ENCODE measurements at places on chromosomes 1 and 21.
A peak's percentile ranks its signal among the peaks of the same experiment; 100 is the strongest.

GRCh38 chr1:91876040-91876470 lies 9.9 kb downstream of the TGFBR3 start:
- DNase-seq: peak; percentile 44

- DNase-seq: no peak
Observed at GRCh38 chr21:32206631-32207405, 72.0 kb downstream of the MIS18A start.

DNA sequence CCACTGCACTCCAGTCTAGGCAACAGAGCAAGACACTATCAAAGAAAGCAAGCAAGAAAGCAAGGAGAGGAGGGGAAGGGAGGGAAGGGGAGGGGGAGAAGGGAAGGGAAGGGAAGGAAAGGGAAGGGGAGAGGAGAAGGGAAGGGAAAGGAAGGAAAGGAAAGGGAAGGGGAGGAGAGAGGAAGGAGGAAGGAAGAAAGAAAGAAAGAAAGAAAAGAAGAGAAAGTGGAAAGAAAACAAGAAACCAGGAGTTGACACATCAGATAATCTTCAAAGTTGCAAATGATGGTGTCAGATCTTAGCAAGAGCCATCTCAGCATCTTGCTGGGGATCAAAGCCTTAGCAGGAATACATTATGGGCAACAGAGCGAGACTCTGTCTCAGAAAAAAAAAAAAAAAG lies 14.9 kb upstream of the CDA start:
- DNase-seq: no peak

GRCh38 chr1:2967881-2968280 lies 53.4 kb upstream of the ACTRT2 start:
- DNase-seq: no peak
